ENCODE measurements at places on chromosomes 11 and 22.

DNA sequence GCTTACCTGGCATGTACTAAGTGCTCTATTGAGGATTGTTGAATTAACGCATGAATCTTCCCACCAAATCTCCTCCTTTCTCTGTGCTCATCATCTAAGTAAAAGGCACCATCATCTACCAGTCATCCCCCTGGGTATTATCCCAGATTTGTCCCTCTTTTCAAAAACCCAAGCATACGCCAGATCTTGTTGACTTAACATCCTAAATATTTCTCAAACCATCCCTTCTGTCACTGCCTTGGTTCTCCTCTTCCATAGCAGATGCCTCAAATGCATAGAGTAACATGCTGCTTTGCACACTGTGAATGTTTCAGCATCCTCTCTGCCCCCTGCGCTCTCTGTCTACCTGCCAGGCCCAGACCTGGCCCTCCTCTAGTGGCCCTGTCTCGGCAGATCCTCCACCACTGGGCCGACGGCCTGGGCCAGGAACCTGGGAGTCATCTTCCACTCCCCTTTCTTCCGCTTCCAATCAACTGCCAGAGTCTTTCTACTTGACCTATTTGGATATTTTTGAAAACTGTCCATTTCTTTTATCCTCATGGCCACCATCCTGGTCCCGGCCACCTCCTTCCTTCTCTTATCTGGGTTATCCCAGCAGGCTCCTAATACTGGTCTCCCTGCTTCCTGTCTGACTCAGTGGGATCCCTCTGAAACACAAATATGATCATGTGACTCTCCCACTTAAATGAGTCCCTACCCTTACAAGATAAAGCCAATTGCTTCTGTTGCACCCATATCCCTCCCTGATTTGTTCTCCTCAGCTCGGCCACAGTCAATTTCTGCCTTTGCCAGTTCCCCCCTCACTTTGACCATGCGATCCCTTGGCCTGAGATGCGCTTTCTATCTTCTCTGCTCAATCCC is 3.4 kb upstream of the TAB1 start:
- DNase-seq = no peak

DNA sequence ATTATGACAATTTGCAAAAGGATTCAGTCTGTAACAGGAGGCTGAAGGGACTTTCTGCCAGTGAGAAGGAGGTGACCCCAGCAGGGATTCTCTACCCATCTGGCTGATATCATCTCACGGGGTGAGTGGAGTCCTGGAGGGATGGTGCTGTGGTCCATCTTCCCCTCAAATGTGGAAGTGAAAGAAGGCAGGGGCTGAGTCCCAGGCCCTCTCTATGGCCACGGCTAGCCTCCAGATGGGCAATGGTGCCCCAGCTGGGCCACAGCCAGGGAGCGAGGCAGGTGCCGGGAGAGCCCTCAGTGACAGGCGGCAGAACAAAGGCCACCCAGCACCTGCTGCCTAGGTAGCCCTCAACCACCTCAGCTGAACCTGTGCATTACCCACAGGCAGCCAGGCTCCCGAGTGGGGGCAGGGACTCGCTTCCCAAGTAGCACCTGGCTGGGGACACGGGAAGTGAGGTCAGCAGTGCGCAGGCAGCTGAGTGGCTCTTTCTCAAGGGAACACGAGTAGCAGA is 6.7 kb downstream of the NECTIN1 start:
- DNase-seq = no peak

GRCh38 chr22:43110444-43110926 is at the start of gene BIK:
TSS of gene BIK (plus strand) at chr22:43110750. CDS start at chr22:43124023, 13,273 bp downstream.
- peak; percentile 45 for DNase-seq

DNA sequence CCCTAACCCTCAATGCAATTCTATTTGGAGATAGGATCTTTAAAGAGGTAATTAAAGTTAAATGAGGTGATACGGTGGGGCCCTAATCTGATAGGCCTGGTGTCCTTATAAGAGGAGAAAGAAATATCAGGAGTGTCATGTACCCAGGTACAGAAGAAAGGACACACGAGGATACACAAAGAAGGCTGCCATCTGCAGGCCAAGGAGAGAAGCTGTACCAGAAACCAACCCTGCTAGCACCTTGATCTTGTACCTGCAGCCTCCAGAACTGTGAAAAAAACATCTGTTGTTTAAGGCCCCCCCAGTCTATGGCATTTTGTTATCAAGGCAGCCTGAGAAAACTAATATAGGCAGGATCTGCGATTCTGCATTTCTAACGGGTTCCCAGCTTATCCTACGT is 44.2 kb downstream of the FBXO7 start:
- DNase-seq = no peak

DNA sequence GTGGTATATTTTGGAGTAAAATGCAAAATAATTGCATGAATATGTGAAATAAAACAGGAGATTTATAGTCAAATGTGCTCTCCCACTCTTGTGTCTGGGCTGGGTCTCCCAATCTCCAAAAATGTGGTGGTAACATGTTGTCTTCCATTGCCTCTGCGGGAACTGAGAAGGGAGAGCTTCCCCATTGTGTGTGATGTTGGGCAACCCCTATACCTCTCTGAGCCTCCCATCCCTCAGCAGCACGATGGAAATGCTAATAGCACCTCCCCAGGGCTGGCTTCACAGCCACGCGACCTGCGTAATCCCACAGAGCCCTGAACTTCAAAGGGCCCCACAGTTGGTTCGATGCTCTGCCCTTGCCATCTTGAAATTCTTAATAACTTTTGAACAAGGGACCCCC is 72.0 kb downstream of the TP53I11 start:
- no peak for DNase-seq

DNA sequence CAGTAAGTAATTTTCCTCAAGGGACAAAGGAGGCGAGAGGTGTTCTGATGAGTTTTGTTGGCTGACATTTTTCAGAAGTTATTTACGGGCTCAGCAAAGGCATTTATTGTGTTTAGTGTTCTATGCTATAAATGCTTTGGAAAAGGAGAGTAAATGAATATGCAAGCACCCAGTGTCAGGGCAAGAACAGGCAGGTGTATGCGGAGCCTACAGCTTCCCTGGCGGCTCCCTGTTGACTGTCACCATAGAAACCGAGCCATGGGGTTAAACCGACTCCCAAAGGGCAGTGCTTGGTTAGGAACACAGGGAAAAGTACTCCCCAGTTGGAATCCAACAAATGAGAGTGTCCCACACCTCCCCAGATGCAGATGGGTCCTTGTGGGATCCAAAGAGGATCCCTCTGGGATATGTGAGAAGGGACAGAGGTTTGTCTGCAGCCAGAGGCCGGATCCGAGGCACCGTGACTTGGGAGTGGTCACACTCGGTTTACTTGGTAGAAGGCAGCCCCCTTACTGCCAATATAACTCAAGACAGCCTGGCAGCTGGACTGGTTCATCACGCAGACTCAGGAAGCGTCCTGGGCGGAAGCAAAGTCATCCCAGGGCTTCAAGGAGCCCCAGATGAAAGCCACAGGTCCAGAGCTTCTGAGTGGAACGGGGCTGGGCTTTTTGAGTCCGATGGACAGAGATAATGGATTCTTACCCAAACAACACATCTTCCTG is 329.7 kb downstream of the CTTN start:
- no peak for DNase-seq

DNA sequence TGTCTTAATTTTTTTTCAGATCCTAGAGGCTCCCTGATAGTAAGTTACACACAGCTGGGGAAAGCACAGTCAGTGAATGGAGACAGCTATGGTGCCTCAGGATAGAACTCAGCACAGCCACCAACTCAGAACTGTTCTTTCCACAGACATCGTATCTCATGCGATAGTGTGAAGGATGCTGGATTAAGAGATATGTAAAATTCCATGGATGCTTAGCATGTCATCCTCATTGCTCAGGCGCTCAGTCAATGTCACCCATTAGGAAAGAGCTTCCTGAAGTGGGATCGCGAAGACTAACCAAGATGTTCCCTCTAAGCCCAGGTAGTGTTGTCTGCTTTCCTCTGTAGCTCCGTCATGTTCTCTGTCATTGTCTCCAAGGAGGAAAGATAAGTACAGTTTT is 1000.4 kb downstream of the OPCML start:
- DNase-seq = no peak

GRCh38 chr11:93288079-93288478 is 42.5 kb upstream of the DEUP1 start:
- no peak for DNase-seq

DNA sequence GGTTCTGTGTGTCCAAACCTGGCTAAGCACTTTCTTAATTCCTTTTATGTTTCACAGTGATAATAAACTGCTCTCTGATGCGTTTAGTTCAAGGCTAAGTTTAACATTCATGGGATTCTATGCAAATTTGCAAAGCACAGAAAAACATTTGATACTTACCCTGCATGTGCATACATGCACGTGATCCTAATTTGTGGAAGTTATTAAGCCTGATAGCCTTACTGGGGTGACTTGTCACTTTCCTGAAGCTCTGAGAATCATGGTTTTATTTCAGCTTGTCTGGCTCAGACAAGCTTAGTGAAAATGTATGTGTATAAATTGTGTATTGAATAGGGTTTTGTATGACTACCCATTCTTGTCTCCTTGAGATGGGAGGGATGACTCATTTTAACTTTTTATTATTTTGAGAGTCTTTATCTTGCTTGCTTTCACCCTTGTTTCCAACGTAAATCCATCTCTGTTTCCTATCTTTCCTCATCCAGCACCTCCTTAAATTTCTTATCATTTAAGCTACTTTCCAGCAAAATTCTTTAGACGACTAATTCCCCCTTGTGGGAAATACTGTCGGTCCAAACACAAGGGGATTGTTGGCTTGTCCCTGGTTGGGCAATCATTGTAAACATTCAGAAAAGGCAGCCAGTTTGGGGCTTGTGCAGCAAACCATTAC is 167.1 kb downstream of the C11orf91 start:
- no peak for DNase-seq

- DNase-seq = no peak
Measured at GRCh38 chr11:24226606-24227005, 270.2 kb upstream of the LUZP2 start.

- no peak for DNase-seq
Measured at GRCh38 chr22:33451866-33452469, 393.8 kb upstream of the SYN3 start.

GRCh38 chr11:61022311-61023085 is 51.0 kb downstream of the CD6 start:
- peak; percentile 38 for DNase-seq

GRCh38 chr11:26974996-26975395 is 18.9 kb upstream of the FIBIN start:
- no peak for DNase-seq

- no peak for DNase-seq
Measured at GRCh38 chr22:30201945-30202344, 44.6 kb downstream of the LIF start.

DNA sequence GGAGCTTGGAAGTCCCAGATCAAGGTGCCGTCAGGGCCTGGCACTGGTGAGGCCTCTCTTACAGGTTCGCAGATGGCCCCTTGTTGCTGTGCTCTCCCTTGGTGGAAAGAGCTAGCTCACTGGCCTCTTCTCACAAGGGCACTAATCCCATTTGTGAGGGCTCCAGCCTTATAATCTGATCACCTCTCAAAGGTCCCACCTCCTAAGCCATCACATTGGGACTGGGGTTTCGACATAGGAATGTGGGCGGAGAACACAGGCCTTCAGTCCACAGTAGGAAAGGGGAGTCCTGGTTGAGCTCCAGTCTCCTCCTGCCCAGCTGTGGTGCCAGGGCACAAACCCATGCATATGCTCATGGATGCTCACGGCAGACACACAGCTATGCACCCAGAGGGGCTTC is 14.0 kb upstream of the LRRC32 start:
- DNase-seq = no peak

DNA sequence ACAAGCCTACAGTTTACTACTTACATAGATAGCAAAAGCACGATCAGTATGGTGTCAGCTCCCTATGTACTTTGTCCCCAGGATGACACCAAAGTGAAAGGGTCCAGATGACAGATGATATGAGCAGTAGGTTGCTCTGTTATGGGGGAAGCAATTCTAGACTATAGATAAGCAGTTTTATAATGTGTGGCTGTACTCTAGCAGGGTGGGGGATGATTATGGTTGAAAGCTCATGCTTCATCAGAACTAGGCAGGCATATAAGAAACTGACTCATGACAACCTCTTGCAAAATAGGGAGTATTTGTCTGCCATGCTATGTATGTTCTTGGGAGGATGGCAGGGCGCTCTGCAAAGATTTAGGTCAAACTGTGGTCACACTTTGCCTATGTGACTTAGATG is 158.2 kb upstream of the ZBED5 start:
- no peak for DNase-seq

DNA sequence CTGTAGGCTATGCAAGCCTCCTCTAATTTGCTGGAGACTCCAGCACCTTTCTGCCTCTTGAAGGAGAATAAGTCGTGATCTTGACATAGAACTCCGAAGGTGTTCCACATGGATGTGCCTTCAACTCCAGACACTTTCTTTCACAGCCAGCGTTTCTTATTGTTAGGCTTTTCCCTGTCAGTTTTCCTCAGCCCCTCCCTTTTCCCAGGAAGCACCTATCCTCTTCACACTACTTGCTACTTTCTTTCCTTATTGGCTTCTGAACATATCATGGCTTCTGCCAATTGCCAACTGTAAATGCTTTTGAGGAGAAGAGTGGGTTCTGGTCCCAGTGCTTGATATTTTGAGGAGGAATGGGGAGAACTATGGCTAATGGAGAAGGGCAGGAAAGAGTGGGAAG is 216.3 kb upstream of the PGR start:
- DNase-seq = no peak

DNA sequence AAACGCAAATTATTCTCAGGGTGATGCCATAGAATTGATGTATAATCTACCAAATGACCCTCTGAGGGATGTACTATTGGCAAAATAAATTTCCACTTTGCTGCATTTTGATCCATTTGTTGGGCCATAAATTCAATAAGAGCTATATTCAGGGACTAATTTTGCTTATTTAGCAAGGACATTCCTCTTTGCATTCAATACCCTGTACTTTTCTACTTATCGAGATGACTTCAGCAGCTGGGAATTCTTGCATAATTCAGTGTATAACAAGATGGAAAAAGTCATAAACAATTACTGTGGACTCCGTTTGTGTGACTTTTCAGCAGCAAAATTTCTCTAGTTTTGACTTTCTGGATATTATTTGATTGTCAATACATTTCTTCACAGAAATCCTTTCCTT is 744.7 kb upstream of the CCDC179 start:
- DNase-seq = no peak

DNA sequence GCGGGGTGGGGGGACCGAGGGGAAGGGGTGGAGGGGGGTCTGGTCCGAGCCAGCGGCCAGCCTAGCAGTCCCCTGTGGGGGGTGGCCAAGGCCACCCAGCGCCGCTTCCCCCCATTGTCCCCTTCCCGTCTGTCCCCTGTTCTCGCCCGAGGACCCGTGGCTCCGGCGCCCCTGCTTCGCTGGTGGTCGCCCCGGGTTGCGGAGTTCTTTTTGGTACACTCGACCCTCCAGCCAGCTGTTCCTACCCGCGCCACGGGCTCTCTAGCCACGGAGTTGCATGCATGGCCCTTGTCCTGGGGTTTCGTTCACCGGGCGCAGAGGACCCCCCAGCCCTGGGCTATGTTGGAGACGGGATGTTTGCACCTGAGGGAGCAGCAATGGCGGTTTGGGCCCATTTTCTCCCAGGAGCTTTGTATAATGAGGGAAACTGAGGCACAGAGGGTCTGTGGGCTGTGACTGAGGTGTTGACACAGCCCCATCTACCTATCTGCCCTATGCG is 489 bp downstream of the RNF214 start:
- DNase-seq = no peak

All from activated CD4-positive, alpha-beta T cell treated with anti-CD3 and anti-CD28 coated beads, Interleukin-2, amount 50 U/mL, for 1 hour (primary cell).